ENCODE measurements at places on chromosomes 12 and 14.

DNA sequence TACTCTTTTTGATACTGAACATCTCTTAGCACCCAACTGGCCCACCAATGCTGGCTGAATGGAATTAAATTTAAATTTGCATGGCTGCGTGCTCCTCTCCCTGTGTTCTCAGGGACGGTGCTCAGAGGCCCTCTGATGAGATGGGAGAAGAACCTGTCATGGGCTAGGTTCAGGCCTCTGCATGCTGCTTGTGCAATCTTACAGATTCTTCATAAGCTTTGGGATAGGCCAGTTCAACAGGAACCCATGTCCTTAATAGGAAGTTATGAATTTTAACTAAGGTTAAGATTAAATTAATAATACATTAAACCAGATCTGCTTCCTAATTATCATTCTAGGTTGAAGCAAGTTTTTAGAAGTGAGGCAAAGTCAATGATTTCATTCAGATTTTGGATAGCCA, 119.7 kb upstream of the LRIG3 start:
- DNase-seq: no peak

- DNase-seq: peak; percentile 13
Observed at GRCh38 chr12:65278576-65279368, at the start of gene MSRB3. TSS of gene MSRB3 (plus strand) at chr12:65278683. CDS start at chr12:65308580, 29,897 bp downstream.

DNA sequence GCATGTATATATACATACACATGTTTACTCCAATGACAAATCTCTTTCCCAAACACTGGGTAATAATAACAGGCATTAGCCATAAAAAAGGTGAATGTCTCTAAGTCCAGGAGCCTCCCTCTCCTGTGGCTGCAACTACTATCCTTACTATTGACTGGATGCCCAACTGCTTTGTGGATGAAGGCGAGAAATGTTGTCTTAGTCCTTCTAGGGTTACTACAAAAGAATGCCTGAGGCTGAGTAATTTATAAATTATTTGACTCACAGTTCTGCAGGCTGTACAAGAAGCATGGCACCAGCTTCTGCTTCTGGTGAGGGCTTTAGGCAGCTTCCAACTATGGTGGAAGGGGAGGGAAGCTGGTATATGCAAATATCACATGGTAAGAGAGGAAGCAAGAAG, 366.0 kb upstream of the DDHD1 start:
- no peak for DNase-seq

DNA sequence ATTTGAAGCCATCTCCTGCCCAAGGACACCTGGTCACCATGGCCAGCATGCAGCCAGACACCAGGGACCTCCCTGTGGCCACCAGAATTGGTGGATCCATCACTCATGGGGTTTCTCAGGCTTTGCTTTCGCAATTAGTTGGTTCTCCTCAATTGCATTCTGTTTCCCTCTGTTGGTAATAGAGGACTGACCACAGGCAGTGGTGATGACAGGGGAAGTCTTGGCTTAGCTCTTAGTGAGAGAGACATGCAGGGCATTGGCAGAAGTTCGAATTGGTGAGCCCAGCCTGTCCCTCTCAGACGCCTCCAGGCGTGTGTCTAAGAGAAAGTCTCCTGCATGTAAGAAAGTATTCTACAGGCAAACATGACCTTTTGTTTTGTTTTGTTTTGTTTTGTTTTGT, 21.3 kb downstream of the HCAR2 start:
- no peak for DNase-seq

DNA sequence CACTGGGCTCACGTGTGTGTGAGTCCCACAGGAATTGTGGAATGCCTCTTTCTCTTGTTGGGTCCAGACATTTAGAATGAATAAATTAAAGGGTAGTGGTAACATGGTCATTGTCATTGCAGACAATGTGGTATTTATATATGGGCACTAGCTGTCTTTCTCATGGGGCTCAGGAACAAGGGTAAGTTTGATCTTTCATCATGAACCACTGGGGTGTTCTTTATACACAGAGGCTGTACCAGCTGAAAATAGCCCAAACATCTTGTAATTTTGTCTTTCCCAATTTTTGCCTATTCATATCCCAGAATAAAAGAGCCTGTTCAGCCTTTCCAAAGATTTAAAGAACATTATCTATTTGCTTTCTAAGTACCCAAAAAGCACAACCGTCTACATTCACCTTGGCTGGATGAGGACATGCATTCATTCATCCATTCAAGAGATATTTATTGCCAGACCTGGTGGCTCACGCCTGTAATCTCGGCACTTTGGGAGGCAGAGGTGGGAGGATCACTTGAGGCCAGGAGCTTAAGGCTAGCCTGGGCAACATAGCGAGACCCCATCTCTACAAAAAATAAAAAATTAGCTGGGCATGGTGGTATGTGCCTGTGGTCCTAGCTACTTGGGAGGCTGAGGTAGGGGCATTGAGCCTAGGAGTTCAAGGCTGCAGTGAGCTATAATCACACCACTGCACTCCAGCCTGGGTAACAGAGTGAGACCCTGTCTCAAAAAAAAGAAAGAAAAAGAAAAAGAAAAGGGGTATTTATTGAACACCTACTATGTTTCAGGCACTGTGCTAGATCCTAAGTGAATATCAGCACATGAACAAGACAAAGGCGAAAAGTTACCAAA, 4.4 kb upstream of the FOS start:
- no peak for DNase-seq

DNA sequence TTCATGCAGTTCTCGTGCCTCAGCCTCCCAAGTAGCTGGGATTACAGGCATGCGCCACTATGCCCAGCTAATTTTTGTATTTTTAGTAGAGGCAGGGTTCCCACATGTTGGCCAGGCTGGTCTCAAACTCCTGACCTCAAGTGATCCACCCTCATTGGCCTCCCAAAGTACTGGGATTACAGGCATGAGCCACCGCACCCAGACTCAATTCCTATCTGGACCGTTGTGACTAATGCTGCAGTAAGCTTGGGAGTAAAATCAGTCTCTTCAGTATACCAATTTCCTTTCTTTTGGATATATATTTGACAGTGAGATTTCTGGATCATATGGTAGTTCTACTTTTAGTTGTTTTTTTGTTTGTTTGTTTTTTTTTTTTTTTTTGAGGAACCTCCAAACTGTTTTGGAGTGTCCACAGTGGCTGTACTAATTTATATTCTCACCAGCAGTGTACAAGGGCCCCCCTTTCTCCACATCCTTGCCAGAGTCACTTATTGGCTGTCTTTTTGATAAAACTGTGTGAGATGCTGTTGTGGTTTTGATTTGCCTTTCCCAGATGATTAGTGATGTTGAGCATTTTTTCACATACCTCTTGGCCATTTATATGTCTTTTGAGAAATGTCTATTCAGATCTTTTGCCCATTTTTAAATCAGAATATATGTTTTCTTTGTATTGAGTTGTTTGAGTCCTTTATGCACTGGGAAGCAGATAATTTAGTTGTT, 37.3 kb upstream of the EVL start:
- DNase-seq: no peak

GRCh38 chr12:46158501-46158900, 110.3 kb downstream of the SLC38A1 start:
- no peak for DNase-seq

DNA sequence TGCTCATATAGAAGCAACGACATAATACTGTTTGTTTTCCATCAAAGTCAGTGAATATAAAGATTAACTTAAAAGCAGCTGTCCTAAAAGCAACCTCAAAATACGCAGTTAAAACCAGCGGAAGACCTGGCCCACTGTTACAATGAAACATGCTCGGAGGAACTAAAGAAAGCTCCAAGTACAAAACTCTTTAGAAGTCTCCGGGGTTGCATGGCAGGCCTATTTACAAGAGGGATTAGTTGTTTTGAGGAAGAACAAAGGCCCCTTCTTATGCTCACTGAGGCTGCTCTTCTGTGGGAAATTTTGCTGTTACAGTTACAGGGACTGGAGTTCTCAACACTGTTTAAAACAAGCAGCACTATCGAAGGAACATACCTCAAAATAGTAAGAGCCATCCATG, 75.9 kb upstream of the C12orf71 start:
- no peak for DNase-seq

DNA sequence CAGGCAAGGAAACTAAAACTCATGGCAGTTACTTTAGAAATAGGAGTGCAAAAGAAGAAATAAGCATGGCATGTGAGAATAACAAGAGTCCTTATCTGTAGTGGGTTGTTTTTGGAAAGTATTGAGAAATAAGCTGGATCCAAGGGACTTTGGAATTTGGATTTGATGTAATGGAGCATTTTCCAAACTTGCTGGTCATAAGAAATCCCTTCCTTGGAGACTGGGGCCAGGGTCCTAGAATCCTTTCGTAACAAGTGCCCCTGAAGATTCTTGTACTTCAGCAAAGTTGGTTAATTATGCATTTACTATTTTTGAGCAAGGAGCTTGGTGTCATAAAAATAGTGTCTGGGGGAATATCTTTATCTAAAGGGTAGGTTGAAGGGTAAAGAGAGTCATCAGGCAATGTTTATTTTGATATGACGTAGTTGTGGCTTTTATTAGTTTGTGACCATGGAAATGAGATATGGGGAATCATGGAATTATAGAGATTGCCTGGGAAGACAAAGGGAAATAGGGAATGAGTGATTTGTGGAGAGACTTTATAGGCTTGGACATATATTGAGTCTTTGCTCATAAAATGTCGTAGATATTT, 53.9 kb downstream of the WNK1 start:
- DNase-seq: no peak

DNA sequence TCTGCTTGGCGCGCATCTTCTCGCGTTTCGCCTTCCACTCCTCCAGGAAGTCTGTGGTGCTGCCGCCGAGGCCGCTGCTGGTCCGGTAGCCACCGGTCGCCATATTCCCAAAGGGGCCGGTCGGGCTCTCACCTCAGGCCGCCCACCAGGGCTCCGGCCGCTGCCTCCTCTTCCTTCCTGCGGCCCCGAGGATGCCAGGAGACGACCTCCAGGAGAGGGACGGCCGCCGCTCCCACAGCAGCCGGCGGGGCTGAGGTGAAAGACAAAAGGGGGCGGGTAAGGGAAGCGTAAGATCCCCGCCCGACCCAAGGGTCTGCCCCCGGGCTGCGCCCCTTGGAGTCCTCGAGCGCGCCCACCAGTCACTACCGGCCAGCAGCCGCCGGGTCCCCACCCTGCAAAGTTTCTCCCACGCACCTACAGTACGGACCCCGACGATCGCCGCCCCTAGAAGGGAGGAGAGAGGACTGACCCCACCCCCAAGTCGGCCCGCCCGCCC, 574 bp downstream of the PAWR start:
- DNase-seq: no peak

- peak; percentile 45 for DNase-seq
Observed at GRCh38 chr14:19801118-19801464, 2.5 kb upstream of the OR4N2 start.

- no peak for DNase-seq
Observed at GRCh38 chr12:5868625-5869295, 76.3 kb downstream of the ANO2 start.

GRCh38 chr12:21699851-21700250, 42.2 kb upstream of the LDHB start:
- DNase-seq: no peak

- DNase-seq: no peak
Observed at GRCh38 chr12:104522985-104523722, 66.4 kb downstream of the CHST11 start.

- no peak for DNase-seq
Observed at GRCh38 chr12:132633901-132634300, 15.3 kb downstream of the P2RX2 start.

DNA sequence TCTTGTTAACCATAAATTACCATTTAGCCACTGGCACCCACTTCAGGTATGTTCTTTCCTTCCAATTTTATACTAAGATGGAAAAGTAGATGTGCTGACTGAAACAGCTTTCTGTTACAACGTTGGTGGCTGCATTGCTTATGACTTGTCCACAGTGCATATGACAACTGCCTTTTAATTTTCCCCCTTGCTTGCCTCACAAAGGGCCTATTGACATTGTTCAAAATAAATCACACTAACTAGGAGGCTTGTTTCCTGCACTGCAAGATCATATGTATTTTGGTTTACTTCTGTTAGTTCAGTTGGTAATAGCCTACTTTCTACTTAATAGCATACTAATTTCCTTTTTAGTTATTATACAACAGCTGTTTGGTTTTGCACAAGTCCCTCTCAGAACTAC, 55.4 kb downstream of the SCAF11 start:
- DNase-seq: no peak

- no peak for DNase-seq
Observed at GRCh38 chr12:130405332-130405731, 67.6 kb downstream of the PIWIL1 start.

GRCh38 chr12:68094195-68094594, 65.3 kb downstream of the IFNG start:
- DNase-seq: no peak

- DNase-seq: no peak
Observed at GRCh38 chr12:8157484-8158198, 826 bp downstream of the ZNF705A start.

- DNase-seq: peak; percentile 69
Observed at GRCh38 chr12:120229071-120229486, 28.2 kb upstream of the RPLP0 start.

DNA sequence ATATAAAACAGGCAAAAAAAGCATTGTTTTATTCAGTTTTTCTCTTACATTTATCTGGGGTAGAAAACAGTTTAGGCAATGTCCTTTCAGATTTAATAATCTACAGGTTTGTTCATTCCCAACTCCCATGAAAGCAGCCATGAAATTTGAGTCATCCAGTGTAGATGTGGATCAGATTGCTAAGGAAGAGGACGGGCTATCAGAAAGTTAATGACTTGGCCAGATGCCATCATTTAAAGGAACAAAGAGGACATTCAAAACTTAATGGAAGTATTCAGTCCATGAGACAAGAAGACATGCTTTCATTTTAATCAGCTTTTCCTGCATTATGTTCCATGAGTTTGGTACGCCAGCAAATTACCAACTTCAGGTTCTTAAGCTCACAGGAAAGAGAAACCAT, 31.1 kb upstream of the POC1B start:
- no peak for DNase-seq

DNA sequence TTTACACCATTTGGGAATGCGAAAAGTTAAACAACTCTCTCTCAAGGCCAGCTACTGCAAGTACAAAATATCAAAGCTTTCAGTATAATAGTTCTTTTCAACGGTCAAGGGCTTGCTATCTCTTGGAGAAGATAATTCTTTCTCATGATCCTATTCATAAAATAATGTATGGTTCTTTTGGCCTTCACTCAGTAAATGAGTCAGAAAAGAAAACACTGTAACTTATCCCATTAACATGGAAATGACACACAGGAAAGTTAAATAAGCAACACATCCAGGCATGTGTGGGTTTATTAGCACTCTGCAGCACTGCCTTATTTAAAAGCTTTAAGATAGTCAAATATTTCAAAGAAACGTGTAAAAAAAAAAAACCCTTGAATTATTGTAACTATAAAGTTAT, 36.9 kb downstream of the ZFC3H1 start:
- DNase-seq: no peak
